WTC11 (cell line): ENCODE measurements at places on chromosomes 2 and 18.

- no peak for DNase-seq
Measured at GRCh38 chr2:67867735-67868134, 195.1 kb downstream of the C1D start.

- DNase-seq, result peak; percentile 29
Measured at GRCh38 chr2:207008105-207008990, 69.0 kb downstream of the CPO start.

DNA sequence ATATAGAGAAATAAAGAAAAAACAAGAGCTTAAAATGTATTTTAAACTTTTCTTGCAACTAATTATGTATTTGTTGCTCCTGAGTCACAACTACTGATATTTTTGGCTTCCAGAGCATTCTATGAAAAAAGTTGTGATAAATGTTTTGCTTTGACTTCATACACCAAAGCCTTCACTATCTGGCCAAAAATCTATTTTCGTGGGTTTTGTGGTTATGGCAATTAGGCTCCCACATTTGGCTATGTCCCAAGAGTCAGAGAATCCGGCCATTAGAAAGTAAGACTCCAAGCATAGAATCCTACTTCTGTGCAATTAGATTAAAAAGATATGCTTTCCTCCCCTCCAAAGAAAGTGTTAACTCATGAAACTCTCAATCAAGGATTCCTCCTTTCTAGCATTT is 1456.1 kb upstream of the ACVR2A start:
- DNase-seq, result no peak

GRCh38 chr2:64045938-64046337 is 26.7 kb upstream of the VPS54 start:
- no peak for DNase-seq

DNA sequence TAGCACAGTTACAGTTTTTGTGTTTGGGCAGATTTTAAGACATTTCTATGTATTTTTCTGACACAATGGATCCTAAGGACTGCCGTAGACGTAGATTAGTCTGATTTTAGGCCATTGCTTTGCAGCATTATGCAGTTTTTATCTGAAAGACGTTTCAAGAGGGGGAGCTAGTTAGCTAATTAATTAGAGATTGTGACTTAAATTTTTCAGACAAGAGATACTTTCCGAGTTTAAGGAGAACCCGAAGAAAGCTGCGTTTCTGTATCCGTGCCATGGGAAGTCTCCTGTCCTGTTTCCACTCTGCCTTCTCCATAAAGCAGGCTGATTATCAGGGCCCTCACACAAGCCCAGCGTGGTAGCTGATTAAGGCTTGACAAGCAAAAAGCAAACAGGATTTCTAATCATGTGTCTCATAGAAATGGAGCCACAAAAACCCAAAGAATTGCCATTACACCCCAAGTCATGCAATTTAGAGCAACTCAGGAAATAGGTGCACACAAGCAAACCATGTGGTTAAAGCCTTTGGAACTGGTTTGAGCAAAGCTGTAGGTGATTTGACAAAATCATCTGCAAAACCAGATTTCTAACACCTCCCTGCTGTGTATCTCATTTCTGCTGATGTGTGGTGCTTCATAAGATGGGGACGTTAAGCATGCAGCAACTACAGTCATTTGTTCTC is 808.1 kb downstream of the RNF144A start:
- no peak for DNase-seq

DNA sequence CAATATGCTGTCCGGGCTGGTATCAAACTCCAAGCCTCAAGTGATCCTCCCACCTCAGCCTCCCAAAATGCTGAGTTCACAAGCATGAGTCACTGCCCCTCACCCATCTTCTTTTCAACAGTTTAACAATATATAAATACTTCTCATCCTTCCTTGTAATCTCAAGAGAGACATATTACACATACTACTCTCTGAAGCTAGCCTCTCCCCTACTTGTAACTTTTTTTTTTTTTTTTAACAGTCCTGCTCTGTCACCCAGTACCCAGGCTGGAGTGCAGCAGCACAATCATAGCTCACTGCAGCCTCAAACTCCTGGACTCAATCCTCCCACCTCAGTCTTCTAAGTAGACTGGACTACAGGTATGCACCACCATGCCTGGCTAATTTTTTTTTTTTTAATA is 5.7 kb downstream of the GFPT1 start:
- no peak for DNase-seq

DNA sequence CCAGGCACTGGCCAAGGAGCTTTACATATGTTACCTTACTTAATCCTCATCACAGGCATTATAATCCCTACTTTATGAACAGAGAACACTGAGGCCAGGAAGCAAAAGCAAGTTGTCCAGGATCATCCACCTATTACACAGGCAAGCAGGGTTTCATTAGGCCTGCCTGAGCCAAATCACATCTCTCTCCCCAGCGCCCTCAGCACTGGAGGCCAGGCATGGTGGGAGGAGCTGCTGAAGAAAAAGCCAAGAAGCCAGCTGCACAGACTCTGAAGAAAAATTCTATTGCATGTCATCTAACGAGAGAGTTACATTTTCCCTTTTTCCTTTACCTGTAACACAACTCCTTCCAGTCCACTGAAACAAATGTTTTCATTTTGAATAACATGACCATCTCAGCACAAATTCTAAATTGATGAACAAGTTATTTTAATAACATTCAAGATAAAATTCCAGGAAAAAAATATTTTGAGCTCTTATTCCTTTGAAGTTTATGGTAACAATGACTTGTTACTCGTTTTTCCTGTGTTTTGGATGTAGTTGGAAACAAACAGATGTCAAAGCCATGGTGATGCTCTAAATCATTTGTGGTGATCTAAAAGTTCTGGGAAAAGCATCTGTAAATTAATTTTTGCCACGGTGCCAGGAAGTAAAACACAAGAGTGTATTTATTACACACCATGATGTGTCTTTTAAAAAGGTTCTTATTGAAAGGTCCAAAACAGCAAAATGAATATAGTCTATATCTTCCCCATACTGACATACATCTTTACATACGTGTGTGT is 139.0 kb upstream of the ITGB6 start:
- DNase-seq, result no peak

GRCh38 chr2:169362894-169363559 is 693 bp upstream of the LRP2 start:
- DNase-seq, result no peak

- DNase-seq, result no peak
Measured at GRCh38 chr2:67974559-67975430, 88.0 kb downstream of the C1D start.

GRCh38 chr2:194100201-194100600 is 1556.8 kb upstream of the SLC39A10 start:
- DNase-seq, result no peak

DNA sequence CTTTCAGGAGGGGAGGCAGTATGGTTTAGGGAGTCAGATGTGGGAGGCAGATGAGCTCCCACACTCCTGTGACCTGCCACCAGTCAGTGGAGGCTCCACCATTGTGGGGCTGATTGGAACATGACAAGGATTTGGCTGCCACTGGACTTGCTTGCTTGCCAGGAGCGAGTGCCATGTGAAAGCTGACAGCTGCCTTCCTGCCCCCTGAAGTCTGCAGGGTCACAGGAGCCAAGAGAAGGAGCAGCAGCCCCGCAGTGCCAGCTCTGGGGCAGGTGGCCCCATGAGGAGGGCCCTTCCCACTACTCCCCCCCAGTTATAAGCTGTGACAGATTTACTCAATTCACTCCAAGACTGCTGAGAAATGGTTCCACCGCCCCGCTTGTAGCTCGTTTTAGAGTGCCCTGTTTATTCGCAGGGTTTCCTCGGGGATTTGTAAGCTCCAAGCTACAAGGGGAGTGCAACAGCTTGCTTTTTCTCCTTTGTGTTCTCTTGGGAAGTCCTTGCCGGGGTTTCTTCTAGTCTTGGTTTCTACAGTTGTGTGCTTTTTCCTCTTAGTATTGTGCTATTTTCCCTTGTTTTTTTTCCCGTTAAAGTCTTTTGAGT is 414.3 kb downstream of the MEIS1 start:
- DNase-seq, result no peak

DNA sequence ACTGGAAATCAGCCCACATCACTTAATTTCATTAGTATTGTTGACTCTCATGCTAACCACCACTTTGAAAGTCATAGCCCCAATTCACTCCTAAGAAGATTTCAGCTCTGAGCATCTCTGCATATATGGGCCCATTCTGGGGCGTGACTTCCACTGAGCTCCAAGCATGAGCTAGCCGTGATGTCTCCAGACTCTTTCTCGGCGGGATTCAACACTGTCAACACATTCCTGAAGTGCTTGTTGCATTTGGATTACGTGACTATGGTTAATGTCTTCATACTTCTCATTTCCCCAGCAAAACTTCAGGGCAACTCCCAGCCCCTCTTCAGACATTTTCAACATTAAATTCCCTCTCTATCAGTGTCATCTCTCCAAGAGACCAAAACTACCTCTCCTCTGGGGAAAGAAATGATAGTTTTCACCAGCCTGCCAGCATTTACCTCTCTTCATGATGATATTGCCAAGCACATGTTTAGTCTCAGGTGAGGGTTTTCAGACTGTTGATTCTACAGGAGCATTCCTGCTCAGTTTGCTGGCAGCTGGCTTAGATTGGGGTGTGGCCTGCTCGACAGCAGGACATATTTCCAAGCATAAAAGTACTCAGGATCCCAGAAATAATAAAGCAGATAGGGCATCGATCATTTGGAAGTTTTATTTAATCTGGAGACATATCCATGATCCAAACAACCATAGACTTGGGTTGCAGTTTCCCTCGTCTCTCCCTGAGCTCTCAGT is 81.7 kb downstream of the FEZ2 start:
- no peak for DNase-seq

DNA sequence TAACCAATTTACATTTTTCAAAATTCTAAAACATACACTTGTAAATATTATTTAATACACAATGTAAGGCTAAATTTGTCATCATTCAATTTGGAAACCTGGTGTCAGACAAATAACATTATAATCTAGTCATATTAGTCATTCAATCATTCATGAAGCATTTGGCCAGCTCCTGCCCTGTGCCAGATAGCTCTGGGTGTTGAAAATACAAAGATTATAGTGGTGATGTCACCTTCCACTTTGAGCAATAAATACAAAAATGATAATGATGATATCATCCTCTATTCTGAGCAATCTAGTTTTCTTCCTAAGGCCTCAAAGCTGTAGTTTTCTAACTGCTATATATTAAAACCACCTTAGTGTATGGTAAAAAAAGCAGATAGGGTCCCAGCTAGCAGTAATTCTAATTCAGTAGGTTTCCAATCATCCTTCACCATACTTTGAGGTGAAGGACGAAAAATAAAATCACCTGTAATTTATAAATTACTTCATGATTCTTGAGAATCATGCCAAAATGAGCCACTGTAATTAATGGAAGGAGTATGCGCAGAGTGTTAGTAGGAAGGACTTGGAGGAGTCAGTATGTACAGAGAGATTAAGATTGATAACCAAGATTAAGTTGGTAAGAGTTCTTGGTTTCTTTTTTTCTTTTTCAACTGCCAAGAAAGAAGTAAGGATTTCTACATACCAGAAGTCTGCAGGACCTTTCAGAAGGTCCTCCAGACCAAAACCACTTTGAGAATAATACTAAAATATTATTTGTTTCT is 23.2 kb downstream of the MEMO1 start:
- no peak for DNase-seq

DNA sequence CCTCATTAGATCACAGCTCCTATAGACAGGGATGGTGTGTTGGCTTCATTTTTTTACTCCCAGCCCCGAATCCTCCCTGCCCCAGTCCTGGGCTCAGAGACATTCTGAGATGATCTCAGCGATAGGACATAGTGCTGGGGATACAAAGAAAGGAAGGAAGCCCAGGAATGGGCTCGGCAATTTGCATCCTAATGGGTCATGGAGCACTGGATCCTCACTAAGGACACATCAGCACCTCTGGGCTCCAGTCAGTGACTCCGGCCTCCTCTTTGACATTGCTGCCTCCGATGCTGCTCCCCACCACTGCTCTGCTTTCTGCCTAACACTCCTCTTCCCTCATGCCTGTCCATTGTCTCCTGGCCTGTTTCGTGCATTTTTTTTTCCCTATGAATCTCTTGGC is 489.1 kb downstream of the STK39 start:
- DNase-seq, result peak; percentile 19

DNA sequence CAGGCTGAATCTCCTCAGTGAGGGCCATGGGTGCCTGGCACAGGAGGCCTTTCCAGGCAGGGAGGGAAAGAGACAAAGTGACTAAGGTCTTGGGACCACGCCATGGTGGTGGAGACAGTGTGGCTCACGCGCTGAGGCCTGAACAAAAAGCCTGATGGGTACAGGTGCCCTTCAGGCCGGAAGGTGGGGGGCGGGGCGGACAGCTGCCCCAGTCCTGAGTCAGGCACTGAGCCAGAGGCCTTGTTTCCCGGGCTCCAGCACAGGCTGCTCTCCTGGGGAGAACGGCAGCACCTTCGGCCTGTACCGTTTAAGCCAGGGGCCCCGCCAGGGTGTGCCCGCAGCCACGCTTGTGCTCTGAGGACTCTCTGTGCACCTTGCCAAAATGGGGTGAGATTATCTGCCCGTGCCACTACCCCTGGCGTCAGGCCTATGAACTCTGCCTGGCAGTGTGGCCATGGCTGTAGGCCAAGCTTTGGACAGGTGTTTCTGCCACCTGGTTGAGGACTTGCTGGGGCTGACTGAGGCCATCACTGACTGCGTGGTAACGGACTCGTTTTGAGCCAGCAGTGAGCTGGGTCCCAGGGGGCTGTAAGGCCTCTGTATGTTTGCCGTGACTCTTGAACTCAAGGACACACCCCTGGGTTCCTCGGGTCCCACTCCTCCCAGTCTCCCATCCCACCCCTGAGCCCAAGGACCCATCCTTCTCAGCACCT is 31.7 kb upstream of the DNMT3A start:
- DNase-seq, result no peak

DNA sequence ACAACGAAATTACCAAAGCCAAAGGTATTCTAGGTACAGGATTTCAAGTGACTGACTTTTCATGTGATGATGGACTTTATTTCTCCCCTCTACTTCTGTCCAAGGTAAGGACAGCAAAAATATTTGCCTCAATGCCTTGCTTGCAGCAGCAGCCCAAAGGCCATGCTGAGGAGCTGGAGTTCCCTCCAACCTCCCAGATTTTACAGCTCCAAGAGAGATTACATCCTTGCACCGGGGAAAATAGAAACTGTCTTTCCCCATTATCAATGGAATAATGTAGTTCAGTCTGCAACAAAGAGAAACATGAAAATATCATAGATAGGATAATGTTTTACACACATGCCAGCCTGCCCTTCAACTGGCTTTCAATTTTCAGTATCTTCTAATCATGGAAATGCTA is 13.5 kb downstream of the HSPD1 start:
- DNase-seq, result no peak

DNA sequence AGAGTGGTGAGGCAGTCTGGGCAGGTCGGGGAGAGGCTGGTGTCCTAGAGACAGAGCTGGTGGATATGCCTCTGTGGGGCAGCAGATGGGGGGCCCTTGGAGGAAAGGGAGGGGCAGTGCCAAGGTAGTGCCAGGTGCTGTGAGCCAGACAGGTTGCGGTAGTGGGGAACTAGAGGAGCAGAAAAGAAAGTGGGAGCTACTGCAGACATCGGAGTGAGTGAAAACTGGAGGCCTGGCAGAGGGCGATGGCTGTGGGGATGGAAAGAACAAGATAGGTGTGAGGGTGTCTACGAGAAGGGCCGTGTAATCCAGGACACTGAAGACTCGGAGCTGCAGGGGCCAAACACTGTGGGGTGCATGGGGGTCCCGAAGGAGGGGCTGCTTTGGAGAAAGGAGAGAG is 21.7 kb downstream of the C1QL2 start:
- DNase-seq, result no peak
